ENCODE measurements at places on chromosomes 11 and 22. TPM values are rescaled to one million over a fixed set of nuclear protein-coding genes. Genes with fewer than 3 reads are reported as not detected.

BTBD18 gene
- not detected for polyA plus RNA-seq

CTTN gene
- polyA plus RNA-seq: 26.9 TPM

ELFN2 gene
- 0.19 TPM for polyA plus RNA-seq

IRAG1 gene
- 1.3 TPM for polyA plus RNA-seq

C22orf42 gene
- not detected for polyA plus RNA-seq

SERPING1 gene
- 24.1 TPM for polyA plus RNA-seq

SYT13 gene
- 1.4 TPM for polyA plus RNA-seq

MUC5AC gene
- polyA plus RNA-seq: not detected

LAYN gene
- polyA plus RNA-seq: not detected

TKFC gene
- polyA plus RNA-seq: 11.6 TPM

CEND1 gene
- polyA plus RNA-seq: 14.7 TPM

CRELD2 gene
- 19.0 TPM for polyA plus RNA-seq

BRMS1 gene
- polyA plus RNA-seq: 6.8 TPM

BRSK2 gene
- polyA plus RNA-seq: 1.7 TPM

ASCL2 gene
- polyA plus RNA-seq: not detected

CHRM1 gene
- polyA plus RNA-seq: not detected

PIH1D2 gene
- polyA plus RNA-seq: 7.2 TPM

TUBA8 gene
- 71.9 TPM for polyA plus RNA-seq

RIMBP3B gene
- polyA plus RNA-seq: 0.15 TPM

OR52N4 gene
- not detected for polyA plus RNA-seq

KDM2A gene
- polyA plus RNA-seq: 8.0 TPM

KCNQ1 gene
- polyA plus RNA-seq: not detected

GTF2H1 gene
- polyA plus RNA-seq: 80.9 TPM

TCIRG1 gene
- polyA plus RNA-seq: 0.82 TPM

All from Purkinje cell (primary cell).